ENCODE measurements at places on chromosomes 7 and 10.

DNA sequence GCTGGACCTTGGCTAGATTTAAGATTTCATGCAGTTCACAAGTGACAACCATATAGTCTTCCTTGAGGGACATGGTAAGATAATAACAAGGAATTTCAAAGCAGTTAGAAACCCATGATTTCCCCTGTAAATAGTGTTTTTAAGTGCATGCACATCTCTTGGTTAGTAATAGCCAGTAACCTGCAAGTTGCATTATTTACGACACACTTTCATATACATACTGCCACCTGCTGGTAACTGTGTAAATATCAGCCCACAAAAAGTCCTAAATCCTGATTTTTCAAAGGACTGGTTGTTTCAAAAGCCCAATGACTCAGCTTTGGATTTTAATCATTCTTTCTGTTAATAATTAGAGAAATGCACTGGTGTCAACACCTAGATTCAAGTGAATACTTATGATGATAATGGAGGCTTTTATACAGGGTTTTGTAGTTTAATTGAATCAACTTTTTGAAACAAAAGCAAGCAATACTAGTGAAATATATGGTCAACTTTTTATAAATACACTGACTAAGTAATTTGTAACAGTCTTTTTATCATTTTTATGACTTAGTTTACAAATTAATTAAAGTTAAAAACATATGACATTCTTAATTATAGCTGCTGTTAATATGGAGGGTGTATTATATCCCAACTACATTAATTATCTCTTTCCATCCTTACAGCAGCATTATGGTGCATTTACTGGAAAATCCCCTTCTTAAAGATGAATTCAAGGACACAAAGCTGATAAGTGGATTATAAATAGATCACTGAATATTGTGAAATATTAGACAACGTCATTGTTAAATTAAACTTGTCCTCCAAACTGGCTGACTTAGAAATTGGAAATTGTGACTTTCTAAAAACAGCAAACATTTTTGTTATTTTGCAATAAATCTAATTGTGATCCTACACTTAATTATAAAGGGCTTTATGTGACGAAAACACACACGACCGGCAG, 367.7 kb upstream of the SEMA3D start:
- peak; percentile 58 for DNase-seq

- no peak for DNase-seq
Measured at GRCh38 chr7:20786049-20786412, 655 bp downstream of the SP8 start.

GRCh38 chr10:128804411-128804810, 662.6 kb upstream of the MGMT start:
- no peak for DNase-seq

DNA sequence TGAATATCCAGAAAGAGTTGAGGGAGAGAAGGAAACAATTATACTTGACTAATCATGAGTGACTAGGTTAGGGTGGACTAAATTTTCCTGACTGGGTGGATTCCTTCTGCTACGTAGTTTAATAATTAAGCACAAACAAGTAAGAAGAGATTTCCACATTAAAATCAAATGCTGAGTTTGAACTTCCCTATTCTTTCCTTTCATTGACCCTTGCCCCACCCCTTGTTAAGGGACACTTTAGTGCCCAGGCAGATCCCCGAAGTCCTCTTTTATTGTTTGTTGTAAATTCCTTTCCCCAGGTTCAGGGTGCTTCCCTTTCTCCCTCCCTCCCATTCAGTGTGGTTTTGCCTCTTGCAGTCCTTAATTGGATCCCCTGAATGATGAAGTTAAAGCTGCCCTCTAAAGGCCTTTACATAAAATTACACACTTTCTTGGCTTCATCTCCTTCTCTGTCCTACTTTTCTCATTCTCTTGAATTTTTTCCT, 8.8 kb upstream of the SPAM1 start:
- DNase-seq = peak; percentile 0

DNA sequence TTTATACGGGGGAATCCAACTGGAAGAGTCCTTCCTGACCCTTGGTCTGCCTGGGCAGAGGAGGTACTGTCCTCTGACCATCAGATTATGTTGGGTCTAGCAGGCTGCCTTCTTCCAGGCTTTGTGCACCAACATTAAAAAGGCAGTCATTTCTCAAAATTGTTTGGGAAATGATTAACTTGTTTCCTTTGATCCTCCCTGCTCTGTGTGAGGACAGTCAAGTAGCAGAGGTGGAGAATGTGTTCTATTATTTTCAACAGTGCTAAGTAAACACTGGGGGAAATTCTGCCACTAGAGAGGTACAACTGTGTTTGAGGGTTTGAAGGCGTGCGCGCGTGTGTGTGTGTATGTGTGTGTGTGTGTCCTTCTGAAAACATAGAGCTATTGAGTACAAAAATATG, 20.6 kb downstream of the ACSL5 start:
- DNase-seq = no peak

DNA sequence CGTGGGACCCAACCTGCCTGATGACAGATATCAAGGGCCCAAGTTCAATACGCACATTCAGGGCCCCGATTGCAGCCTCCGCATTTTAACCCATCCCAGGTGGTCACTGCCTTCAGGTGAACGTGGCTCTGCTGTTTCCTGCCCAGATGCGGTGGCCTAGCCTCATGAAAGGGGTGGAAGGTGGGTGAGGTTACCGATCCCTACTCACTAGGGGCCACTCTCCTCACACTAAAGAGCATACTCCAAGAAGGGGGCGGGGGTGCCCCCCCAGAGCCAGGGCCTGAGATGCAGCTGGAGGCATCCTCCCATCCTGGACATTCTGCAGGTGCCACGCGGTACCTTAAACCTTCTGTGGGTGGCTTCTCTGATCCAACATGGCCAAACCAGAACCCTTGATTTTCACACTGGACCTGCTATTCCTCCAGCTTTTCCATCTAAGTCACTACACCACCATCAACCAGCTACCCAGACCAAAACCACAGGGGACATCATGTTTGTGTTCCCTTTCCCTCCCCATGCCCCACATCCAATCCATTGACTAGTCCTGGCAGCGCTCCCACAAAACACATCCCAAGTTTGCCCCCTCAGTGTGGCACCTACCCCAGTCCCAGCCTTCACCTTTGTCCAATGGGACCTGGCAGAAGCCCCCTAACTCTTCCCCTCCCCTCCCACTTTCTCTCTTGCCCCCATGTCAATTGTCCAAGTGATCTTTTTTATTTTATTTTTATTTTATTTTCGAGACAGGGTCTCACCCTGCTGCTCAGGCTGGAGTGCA, 30.0 kb downstream of the PRLHR start:
- DNase-seq = no peak

DNA sequence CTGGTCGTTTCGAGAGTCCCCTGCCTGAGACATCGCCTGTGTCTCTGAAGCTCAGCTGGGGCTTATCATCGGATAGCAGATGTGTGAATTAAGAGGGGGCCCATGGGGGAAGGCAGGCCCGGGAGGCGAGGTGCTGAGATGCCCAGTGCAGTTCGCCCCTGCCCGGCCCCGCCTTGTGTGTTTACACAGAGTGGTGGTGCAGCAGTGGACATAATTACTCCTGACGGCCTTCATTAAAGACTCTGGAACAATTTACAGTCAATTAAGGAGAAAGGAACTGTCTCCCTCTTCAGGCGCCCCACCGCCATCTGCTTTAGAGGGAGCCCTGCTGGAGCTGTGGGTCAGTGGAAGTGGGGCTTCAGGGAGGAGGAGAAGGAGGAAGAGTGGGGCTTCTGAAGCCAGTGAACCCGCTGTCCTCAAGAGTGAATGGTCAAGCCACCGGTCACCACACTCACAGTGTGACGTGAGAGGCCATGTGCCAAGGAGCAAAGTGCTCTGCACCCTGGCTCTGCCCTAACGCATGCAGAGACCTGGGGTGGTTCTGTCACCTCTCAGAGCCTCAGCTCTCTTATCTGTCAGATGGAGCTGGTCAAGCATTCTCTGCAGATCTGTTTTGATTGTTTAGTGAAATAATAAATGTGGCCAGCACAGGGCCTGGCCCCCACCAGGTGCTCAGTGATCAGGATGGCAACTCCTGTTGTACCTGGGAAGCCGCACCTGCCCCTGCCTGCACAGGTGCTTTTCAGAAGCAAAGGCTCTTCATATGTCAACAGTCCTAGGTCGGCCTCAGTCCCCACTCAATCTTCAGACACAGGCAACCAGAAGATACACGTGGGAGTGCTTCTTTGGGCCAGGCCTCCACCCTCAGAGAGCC, 65.6 kb downstream of the CDH23 start:
- no peak for DNase-seq

DNA sequence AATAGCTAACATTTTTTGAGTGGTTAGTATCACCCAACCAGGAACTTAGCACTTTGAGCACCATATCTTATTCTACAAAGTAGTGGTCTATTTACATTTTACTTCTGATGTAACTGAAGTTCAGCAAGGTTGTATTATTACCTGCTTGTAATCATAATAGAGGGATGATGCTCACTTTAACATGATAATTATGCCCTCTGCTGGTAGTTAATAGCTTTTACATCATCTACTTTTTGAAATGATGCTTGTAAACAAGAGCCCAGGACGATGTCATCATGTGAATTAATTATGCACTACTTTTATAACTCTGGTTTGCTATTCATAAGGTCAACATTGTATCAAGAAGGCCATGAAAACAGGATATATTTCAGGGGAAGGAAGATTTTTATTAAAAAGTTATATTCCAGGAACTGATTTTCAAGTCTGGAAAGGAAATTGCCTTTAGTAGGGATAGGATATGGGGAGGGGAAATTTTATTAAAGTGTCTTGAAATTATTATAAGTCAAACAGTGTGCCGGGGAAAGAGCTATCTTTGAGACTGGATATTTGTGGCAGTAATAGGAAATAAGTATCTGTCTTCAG, 80.3 kb upstream of the SCIN start:
- DNase-seq = no peak

DNA sequence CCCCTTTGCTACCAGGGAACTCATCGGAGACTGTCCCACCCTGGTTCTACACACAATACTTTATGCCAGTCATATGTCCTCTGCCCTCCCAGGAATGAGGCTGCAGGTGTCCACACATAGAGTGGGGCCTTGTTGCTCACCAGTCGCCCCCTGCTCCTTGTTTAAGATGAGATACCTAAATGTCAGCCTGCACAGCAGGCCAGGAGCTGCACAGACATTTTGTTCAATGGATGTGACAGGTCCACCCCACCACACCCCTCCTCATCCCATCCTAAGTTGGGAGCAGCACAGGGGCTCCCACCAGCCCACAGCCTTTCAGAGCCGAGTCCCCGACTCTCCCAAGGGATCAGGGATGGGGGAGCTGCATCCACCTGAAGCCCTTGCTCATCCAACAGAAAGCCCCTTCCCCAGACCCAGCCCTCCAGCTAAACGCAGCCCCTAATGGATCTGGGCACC, 6.2 kb upstream of the GRID1 start:
- no peak for DNase-seq

DNA sequence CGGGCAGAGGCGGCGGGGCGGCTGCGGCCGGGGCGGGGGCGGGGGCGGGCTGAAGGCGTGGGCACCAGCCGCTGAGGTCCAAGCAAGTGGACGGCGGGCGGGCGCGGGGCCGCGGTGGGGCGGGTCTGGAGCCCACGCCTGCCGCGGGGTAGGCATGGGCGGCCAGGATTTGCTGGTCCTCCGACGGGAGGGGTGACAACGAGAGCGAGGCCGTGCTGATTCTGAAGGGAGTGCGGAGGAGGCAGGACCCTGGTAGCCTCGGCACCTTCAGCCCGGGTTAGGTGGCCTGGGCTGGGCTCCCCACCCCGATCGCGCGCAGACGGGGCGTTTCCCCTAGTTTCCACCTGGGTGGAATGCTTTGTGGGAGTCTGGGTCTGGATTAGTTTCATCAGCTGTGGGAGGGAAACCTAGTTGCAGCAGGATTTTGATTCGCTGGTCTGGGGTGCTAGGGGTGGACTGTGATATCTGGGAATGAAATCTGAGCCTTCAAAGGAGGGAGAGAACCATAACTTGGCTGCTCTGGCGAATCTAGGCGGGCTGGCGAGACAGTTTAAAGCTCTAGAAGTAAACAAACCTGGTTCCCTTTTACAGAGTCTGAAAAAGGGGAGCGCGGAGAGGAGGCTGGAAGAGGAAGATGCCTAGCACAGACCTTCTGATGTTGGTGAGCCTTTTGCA, 609 bp downstream of the SGPL1 start:
- DNase-seq = peak; percentile 76

GRCh38 chr7:134763960-134764359, 15.5 kb upstream of the CALD1 start:
- no peak for DNase-seq

DNA sequence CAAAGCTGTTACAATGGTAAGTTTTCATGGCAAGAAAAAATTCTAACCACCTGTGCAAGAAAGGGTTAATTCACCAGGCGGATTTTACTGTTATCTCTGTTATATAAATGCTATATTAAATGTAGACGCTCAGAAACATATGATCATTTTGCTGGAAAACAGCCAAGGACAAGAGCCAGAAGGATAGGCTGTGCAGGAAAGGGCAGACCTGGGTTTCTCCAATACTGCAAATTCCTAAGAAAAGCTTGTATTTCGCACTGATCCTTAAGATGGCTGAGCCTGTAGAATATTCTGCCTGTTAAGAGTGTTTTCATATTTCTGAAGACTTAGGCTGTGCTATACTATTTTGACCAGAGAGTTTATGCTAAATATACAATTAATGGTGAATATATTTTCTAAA, 564.1 kb upstream of the KCND2 start:
- no peak for DNase-seq

All from muscle of arm (tissue), 14 donors.